ENCODE measurements at places on chromosomes 7 and 10. TPM values are rescaled to one million over a fixed set of nuclear protein-coding genes. Genes with fewer than 3 reads are reported as not detected.

GRCh38 chr7:17512181-17512675 lies 213.8 kb downstream of the AHR start:
- H3K4me1 ChIP-seq: no peaks in the 10 kb centered on the region
- no peak overlapping the region for H3K27ac ChIP-seq
- no peaks in the 10 kb centered on the region for H3K36me3 ChIP-seq
- no peaks in the 10 kb centered on the region for H3K27me3 ChIP-seq
- H3K4me3 ChIP-seq: no peak overlapping the region
- DNase-seq: no peak

CRHR2 gene
- 1.5 TPM for total RNA-seq

TRIM8 gene
- 189 TPM for total RNA-seq

WEE2 gene
- 0.12 TPM for total RNA-seq

GRCh38 chr7:157077021-157077420 lies 61.7 kb upstream of the UBE3C start:
- no peak for DNase-seq
- no peak overlapping the region for H3K27ac ChIP-seq
- no peaks in the 10 kb centered on the region for H3K27me3 ChIP-seq
- H3K36me3 ChIP-seq: no peaks in the 10 kb centered on the region

GRCh38 chr10:131461093-131461492 lies 149.6 kb upstream of the TCERG1L start:
- H3K4me3 ChIP-seq: no peak overlapping the region
- no peaks in the 10 kb centered on the region for H3K4me1 ChIP-seq
- no peak overlapping the region for H3K27ac ChIP-seq
- H3K27me3 ChIP-seq: no peaks in the 10 kb centered on the region

DNA sequence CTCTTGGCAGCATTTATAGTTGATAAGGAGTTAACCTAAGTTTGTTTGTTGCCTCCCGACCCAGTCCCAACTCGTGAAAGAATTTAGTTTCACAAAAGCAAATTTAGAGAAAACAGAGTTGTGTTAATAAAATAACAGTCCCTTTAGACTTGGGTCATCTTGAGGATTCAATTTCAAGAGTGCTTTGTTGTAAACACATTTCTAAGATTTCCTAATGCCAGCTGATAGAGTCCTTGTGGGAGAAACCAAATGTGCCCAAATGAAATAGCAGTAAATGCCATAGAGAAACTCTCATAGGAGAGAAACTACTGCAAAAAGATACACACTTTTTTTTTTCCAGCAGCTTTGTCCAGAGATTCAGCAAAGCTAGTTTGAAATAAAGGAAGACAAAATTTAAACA lies 211.3 kb upstream of the BMPER start:
- H3K4me3 ChIP-seq: no peak overlapping the region
- H3K27me3 ChIP-seq: no peaks in the 10 kb centered on the region
- H3K27ac ChIP-seq: no peak overlapping the region
- no peak for DNase-seq
- no peaks in the 10 kb centered on the region for H3K4me1 ChIP-seq

Data from aorta (tissue), 5 donors.